Bladder microvascular endothelial cell (primary cell): ENCODE measurements at places on chromosomes 7 and 10. TPM values are rescaled to one million over a fixed set of nuclear protein-coding genes. Genes with fewer than 3 reads are reported as not detected.

The OGDH gene
- total RNA-seq: 31.7 and 65.6 TPM in 2 replicates

The OPN4 gene
- total RNA-seq: not detected in 2 replicates

The DTX2 gene
- total RNA-seq: 4.0 and 6.4 TPM in 2 replicates

The SLC39A12 gene
- not detected in 2 replicates for total RNA-seq

The COL17A1 gene
- 0.49 and 0.88 TPM in 2 replicates for total RNA-seq

The MOGAT3 gene
- not detected in 2 replicates for total RNA-seq

The DGKB gene
- not detected in 2 replicates for total RNA-seq

The SPACDR gene
- total RNA-seq: 0.32 and 0.38 TPM in 2 replicates
